ENCODE measurements at places on chromosomes 12 and 14.
A peak's percentile ranks its signal among the peaks of the same experiment; 100 is the strongest.

DNA sequence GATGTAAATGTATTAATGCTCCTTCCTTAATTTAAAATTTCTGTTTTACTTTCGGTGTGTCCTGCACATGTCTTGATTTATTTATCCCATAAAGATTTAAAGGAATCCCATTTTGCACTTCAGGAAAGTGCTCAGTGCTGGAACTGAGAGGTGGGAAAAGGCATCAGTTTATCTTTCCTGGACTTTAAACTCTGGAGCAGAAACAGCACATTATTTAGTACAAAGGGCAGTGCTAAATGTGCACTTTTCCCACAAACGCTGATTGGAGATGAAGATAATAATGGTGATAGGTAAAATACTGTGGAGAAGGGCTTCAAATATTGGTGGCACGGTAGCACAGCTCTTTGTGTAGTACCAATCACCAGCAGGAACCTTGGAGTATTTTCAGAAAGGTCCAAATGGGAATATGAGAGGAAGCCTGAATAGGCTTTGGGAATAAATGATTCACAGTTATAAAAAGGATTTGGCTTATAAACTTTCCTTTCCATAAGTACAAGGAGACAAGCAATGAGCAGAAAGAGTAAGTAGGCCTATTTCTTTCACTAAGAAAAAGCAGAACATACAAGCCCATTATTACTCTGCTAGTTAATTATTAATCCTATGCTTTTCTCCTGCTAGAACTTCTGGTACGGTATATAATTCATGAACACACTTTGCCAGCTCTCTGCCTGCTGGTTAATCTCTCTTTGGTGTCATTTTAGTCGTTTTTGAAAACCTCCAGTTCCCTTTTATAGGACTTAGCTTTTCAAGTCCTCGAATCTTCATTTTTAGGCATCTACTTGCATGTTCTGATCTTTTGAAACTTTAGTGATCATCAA, 58.3 kb downstream of the SLC15A5 start:
- no peak for DNase-seq

DNA sequence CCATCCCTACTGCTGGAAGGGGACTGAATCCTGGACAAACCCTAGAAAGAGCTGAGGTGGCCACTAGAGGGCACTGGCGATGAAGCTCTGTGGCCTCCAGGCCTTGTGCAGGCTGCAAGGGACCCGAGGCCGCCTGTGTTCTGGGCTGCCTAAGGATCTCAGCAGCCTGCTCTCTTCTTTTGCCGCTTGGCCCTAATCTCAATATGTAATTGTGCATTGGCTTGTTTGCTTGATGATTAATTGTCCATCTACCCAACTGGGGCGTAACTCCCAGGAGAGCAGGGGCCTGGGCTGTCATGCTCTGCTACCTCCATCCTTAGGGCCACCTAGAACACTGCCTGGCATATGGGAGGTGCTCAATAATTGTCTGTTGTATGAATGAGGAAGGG, 73.8 kb downstream of the SYNE3 start:
- peak; percentile 84 for DNase-seq

DNA sequence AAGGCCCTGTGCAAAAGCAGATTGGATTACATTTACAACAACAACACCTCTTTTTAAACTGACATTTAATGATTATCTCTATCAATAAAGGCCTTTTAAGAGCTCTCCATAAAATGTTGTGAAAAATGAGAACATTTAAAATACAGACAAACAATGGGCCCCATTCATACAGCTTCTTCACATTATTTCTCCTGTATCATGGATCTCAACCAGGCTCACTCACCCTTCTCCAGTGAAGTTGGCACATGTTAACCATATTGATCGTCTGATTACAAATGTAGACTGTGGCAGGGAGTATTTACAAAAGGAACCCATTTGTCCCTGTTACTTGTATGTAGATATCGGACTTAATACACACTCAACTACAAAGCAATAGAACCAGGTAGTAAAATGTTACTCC, 220.2 kb upstream of the BTG1 start:
- no peak for DNase-seq

- no peak for DNase-seq
Observed at GRCh38 chr12:101439236-101439635, 31.7 kb upstream of the ARL1 start.

- DNase-seq: no peak
Observed at GRCh38 chr12:2108166-2108565, 55.4 kb downstream of the CACNA1C start.

All from stimulated activated CD4-positive, alpha-beta T cell treated with anti-CD3 and anti-CD28 coated beads, Interleukin-4, amount 100 ng/mL, for 24 hours (primary cell).